ENCODE measurements at places on chromosomes 12 and 14. TPM values are rescaled to one million over a fixed set of nuclear protein-coding genes. Genes with fewer than 3 reads are reported as not detected.

The FAM90A1 gene
- 1.4 TPM for total RNA-seq

The PPM1H gene
- total RNA-seq, result 5.5 TPM

The NGB gene
- 0.13 TPM for total RNA-seq

The MLF2 gene
- 43.3 TPM for total RNA-seq

The ACSS3 gene
- 4.4 TPM for total RNA-seq

The CCDC184 gene
- total RNA-seq, result 0.23 TPM

The VRTN gene
- not detected for total RNA-seq

The IFI27 gene
- 8.1 TPM for total RNA-seq

The FANCM gene
- 2.8 TPM for total RNA-seq

The LBHD2 gene
- not detected for total RNA-seq

The DCAF11 gene
- 78.9 TPM for total RNA-seq

The ZDHHC22 gene
- not detected for total RNA-seq

The WNT1 gene
- not detected for total RNA-seq

The SRGAP1 gene
- 9.7 TPM for total RNA-seq

The HSPB8 gene
- total RNA-seq, result 8.9 TPM

The TMEM253 gene
- total RNA-seq, result 0.16 TPM

The LMNTD1 gene
- 0.22 TPM for total RNA-seq

The GLT8D2 gene
- 0.69 TPM for total RNA-seq

The CD163L1 gene
- 3.8 TPM for total RNA-seq

The AQP6 gene
- total RNA-seq, result not detected

The EVL gene
- total RNA-seq, result 59.8 TPM

The HOXC12 gene
- total RNA-seq, result not detected

The IL22 gene
- total RNA-seq, result not detected

The BIN2 gene
- total RNA-seq, result 6.0 TPM

Measured in pancreas (tissue), 10 donors.